ENCODE measurements at places on chromosomes 7 and 10.
A peak's percentile ranks its signal among the peaks of the same experiment; 100 is the strongest.

- no peak for DNase-seq
These were observed 242.6 kb downstream of the BICC1 start for GRCh38 chr10:58755340-58755610.

GRCh38 chr10:94213001-94213530 lies 149.7 kb downstream of the NOC3L start:
- DNase-seq = no peak

- no peak for DNase-seq
These were observed 210.9 kb downstream of the CUX1 start for GRCh38 chr7:102028206-102028826.

DNA sequence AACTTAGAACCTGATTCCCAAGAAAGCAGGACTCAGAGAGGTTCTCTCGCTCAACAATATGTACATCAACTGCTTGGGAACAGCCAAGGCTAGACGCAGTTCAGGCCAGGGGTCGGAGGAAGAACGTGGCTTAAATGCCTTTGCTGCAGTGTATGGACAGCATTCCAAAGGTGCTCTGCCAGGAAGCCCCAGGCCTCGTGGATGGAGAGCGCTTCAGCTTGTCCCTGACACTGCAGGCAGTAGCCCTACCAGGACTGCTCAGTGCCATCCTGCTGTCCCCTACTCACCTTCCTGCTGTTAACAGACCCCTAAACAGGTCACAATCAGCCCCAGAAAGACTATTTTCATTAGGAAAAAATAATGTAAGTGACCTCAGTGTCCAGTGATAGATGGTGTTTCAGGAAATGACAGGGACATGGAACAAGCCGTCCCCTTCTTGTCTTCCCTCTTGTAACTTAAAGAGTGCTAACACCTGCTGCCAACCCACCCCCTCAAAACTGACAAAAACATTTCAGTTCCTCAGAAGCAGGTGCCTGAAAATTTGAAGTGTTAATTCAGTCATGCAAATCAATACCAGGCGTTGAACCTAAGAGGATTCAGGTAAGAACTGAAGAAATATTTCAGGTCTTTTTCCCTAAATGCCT lies 16.5 kb downstream of the CREB3L2 start:
- no peak for DNase-seq

DNA sequence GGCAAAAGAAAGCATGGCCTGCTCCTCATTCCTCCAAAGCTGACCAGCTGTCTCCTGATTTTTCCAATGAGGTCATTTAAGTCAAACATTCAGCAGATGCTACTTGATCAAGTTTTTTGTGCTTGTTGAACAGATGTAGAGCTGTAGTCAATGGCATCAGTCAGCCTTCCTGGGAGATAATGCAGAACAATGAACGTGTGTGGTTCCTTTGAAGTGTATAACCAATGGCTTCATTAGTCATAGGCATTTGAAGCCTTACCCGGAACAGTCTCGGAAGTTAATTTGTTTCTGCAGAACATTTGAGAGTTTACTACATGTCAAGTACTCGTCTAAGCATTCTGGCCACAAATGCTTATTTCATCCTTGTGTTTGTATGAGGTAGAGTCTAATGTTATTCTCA lies 227.1 kb downstream of the ADRA2A start:
- DNase-seq = no peak

DNA sequence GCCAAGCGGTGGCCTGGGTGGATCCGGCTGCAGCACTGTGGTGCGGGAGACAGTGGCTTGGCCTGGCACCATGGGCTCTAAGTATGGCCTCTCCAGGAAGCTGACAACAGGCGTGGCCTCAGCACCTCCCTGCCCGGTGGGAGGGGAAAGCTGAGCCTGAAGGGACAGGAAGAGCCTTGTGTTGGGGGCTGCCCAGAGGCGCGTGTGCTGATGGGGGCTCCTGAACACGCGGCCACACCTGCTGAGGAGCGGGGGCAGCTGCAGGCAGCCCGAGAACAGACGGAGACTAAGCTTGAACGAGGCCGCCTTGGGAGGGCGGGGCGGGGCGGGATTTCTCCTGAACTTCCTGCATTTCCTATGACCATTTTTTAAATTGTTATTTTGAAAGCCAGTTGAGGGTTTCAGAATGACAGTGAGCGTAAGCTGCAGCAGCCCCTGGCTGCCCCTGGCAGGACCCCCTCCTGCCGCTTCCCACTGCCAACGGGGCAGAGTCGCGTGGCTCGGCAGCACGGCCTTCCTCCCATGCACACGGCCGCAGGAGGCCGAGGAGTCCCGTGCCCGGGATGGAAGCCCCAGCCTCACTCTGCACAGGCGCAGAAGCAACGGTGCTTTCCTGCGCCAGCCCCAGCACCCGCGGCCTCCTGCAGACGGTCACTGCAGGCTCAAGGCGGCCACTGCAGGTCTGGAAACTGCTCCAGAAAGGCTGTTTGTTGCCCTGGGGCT lies 43.2 kb downstream of the DPYSL4 start:
- no peak for DNase-seq

- DNase-seq = no peak
These were observed 463 bp upstream of the UPP1 start for GRCh38 chr7:48088559-48089045.

DNA sequence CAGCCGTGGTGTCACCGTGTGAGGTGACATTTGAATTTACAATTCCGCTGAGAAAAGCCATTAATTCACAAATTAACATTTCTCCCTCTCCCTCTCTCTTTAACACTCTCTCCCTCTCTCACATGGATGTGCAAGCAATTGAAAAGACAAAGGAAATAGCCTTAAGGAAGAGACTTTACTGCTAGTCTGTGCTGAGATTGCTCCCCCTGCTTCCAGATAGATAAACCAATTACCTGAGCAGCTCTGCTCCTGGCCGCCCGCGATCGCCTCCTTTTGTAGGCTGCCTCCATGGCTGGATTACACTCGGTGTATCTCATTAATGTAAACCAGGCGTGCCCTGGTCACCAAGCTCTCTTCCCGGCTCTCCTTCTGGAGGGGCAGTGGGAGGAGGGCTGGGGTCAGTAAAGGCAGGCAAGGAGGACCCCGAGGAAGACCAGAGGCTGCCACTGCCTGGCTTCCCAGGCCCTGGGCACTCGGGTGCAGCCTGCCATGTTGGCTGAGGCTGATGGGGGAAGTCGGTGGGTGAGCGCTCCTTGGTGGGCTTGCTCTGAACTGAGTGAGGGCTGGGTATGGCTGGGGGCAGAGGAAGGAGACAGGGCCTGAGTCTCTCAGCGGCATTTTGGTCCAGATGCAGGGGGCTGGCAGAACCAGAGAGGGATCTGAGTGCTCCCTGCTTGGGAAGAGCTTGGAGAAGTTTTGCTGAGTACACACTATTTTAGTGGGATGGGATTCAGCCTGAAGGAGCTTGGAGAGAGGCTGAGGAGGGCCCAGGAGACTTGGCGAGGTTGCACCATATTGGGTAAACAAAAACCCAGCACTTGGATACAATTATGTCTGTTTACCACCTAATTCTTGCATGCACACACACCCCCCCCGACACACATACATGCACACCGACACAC lies 42.9 kb downstream of the PAX2 start:
- DNase-seq = no peak

GRCh38 chr10:12995425-12995861 lies 6.1 kb downstream of the CCDC3 start:
- no peak for DNase-seq

DNA sequence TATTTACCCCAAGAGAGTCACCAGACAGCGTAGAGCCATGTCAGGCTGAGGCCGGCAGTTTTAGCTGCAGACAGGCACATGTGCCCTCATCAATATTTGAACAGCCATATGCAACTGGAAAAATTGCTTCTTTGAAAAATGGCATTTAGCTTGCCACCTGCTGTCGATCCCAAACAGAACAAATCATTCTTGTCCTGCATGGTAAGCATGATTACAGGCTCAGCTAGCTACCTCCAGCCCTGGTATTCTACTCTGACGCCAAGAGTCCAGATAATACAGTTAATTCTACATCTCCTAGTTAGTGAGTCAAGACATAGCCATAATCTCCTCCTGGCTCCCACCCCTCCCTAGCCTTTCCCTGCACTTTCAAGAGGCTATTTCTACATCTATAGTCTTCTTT lies 7.7 kb downstream of the CREB3L2 start:
- DNase-seq = no peak

- DNase-seq = no peak
These were observed 5.9 kb upstream of the HDAC9 start for GRCh38 chr7:18489624-18490023.

GRCh38 chr7:78543976-78544375 lies 745.4 kb downstream of the PHTF2 start:
- DNase-seq = no peak

DNA sequence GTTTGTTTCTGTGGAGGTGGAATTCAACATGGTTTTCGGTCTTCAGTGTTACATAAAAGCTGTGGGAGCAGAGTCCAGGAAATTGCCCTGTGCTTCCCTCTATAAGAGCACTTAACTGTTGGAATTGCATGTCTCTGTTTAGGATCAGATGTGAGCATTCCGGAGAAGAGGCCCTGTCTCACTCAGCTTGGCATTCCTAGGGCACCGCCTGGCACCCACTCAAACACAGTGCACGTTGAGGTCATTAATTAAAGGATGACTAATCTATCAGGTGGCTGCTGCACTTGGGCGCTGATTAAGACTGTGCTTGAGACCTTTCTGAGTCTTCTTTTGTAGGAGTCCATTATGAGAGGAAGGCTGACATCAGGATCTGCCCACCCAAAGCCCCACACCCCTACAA lies 82.8 kb upstream of the VIPR2 start:
- no peak for DNase-seq

GRCh38 chr7:54664235-54665228 lies 94.5 kb downstream of the SEC61G start:
- DNase-seq = peak; percentile 24

- no peak for DNase-seq
These were observed 31.4 kb downstream of the CCNJ start for GRCh38 chr10:96074776-96075175.

GRCh38 chr7:23098460-23098859 lies 7.1 kb upstream of the KLHL7 start:
- DNase-seq = no peak

GRCh38 chr7:98571986-98572385 lies 45.1 kb upstream of the NPTX2 start:
- no peak for DNase-seq

DNA sequence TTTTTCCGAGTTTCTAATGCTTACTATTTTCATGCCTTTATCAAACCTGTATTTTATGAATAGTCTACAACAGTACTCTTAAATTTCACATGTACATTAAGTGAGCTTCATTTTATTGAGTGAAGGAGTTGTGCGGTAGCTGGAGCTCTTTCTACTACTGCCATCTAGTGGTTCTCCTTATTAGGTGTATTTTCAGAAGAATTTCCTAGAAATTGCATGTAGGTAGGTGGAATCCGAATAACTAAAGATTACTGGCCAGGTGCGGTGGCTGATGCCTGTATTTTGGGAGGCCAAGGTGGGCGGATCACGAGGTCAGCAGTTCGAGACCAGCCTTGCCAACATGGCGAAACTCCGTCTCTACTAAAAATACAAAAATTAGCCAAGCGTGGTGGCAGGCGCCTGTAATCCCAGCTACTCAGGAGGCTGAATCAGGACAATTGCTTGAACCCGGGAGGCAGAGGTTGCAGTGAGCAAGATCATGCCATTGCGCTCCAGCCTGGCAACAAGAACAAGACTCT lies 38.3 kb downstream of the LRRC72 start:
- peak; percentile 10 for DNase-seq

DNA sequence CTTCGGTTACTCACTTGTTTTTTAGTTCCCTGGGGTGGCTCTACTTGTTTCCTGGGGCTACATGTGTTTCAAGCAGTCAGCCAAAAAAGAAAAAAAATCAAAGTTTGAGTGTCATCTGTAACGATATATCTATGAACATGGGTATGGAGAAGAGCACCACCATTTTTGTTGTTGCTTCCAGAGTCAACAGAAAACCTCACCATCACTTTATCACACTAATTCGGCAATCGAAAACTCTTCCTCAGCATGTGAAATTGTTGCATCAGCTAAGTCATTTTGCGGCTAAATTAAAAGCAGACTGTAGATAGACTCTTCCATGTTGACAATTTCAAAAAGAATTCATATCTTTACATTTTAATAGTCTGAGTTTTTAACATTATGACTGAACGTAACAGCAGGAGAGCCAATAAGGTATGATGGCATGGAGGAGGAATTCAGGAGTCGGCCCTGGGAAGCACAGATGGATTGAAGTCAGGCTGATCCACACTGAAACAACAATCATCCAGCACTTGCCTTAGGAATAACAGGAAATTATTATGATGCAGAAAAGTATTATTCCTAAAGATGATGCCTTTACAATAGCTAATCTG lies 455.7 kb upstream of the KLF6 start:
- no peak for DNase-seq

GRCh38 chr7:89308535-89308934 lies 513.0 kb upstream of the TEX47 start:
- DNase-seq = no peak

- no peak for DNase-seq
These were observed 158.1 kb downstream of the AGMO start for GRCh38 chr7:15403751-15404150.

- peak; percentile 4 for DNase-seq
These were observed 45.4 kb downstream of the FAM53B start for GRCh38 chr10:124698545-124699469.

- no peak for DNase-seq
These were observed 21.2 kb downstream of the CALML5 start for GRCh38 chr10:5477948-5478693.

DNA sequence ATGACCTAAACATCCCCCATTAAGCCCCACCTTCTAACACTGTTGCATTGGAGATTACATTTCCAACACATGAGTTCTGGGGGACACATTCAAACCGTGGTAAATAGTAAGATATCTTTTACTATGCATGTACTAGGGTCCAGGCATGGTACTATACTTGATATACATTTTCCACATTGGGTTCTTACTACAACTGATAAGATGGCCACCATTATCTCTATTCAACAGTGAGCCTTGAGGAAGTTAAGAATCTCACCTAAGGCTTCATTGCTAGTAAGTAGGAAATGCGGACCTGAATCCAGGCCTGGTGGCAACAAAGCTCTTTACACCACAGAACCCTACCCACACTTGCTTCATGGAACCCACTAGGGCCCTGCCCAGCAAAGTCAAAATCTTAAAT lies 5.7 kb downstream of the PANK1 start:
- no peak for DNase-seq

GRCh38 chr7:129959471-129960203 lies 6.9 kb upstream of the UBE2H start:
- no peak for DNase-seq

DNA sequence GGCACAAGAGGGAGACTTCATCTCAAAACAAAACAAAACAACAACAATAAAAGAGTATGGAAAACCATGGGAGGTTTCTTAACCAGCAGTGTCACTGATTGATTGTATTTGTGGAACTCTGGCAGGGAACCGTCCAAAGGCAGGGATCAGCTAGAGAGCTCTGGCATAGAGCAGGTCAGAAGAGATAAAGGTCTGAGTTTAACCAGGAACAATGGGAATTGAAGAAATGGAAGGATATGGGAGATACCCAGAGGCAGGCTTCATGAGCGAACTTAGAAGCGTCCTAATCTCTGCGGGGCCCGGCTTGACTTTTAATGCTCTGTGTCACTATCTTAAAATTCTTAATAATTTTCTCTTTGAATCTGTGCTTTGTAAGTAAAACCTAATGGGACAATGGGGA lies 10.4 kb upstream of the FAM3C start:
- no peak for DNase-seq

GRCh38 chr7:2542011-2542915 lies 13.1 kb downstream of the BRAT1 start:
- DNase-seq = no peak

Data from NCI-H524 treated with DMSO at 0.1 percent for 48 hours (cell line).